ENCODE measurements at places on chromosomes 16 and 17.

GRCh38 chr17:6303664-6304063, 131.3 kb downstream of the AIPL1 start:
- peak; percentile 71 for DNase-seq

GRCh38 chr17:82967268-82968032, 112.0 kb upstream of the METRNL start:
- DNase-seq = no peak

DNA sequence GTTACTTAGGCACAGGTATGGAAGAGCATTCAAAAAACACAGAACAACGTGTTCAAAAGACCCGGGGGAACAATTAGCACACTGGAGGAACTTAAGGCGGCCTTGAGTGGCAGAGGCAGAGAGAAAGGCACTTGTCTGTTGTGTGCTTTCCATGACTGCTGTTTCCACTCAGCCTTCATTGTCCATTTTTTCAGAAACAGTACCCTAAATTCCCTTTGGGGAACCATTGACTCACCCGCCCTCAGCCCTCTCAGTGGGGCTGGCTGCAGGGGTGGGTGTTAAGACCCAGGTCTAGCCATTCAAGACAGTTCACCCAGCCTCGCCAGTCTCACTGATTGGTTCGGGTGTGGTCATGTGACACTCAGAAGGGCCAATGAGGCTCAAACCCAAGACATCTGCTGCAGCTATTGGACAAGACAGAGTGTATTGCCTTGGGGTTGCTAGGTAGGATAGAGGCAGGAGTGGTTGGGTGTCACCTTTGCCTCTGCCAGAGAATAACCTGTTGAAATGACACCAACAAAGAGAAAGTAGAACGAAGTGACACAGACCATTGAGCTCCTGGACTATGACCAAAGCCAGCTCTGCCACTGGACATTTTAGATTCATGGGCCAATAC, 19.6 kb upstream of the CEP20 start:
- peak; percentile 26 for DNase-seq

DNA sequence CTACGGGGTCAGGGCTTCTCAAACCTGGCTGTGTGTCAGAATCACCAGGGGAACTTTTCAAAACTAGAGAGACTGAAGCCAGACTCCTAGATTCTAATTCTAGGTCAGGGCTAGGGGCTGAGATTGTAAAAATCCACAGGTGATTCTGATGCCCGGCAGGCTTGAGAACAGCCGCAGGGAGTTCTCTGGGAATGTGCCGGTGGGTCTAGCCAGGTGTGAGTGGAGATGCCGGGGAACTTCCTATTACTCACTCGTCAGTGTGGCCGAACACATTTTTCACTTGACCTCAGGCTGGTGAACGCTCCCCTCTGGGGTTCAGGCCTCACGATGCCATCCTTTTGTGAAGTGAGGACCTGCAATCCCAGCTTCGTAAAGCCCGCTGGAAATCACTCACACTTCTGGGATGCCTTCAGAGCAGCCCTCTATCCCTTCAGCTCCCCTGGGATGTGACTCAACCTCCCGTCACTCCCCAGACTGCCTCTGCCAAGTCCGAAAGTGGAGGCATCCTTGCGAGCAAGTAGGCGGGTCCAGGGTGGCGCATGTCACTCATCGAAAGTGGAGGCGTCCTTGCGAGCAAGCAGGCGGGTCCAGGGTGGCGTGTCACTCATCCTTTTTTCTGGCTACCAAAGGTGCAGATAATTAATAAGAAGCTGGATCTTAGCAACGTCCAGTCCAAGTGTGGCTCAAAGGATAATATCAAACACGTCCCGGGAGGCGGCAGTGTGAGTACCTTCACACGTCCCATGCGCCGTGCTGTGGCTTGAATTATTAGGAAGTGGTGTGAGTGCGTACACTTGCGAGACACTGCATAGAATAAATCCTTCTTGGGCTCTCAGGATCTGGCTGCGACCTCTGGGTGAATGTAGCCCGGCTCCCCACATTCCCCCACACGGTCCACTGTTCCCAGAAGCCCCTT, 10.9 kb downstream of the STH start:
- DNase-seq = no peak

- DNase-seq = no peak
Observed at GRCh38 chr16:65828296-65828695, 538.2 kb upstream of the CDH5 start.

GRCh38 chr16:9965079-9965478, 217.1 kb downstream of the GRIN2A start:
- no peak for DNase-seq

DNA sequence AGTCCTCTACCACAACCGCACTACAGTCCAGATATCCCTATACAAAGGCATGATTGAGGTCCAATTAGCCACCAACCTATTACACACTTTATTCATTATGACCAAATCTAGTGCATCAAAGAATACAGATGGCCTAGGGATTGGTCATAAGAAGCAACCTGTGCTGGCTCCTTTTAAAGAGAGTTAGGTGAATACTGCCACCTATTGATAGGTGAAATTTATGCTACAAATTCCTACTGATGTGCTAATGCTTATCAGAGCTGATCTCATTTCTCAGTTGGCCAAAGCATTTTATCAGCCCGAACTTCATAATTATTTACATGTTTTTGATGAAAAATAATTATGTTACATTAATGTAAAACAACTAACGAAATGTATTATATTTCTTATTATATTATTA, 166.3 kb downstream of the ANKFN1 start:
- DNase-seq = peak; percentile 32

GRCh38 chr17:82668631-82669099, 20.4 kb upstream of the WDR45B start:
- peak; percentile 31 for DNase-seq

DNA sequence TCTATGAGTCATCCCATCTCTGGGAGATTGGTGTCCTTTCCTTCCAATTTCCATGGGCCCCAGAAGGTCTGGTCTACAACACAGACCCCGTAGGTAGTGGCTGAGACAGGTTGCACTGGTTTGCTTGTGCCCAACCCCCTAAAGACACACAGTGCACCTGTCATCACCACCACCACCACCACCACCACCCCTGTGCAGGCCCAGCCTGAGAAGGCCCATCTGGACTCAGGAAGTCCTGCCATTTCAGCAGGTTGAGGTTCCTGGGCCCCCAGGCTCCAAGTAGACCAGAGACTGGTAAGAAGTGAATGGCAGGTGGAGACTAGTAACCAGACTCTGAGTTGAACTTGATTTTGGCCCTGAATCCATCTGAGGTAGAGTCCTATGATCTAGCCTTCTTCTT, 25.9 kb upstream of the PHB1 start:
- DNase-seq = no peak

DNA sequence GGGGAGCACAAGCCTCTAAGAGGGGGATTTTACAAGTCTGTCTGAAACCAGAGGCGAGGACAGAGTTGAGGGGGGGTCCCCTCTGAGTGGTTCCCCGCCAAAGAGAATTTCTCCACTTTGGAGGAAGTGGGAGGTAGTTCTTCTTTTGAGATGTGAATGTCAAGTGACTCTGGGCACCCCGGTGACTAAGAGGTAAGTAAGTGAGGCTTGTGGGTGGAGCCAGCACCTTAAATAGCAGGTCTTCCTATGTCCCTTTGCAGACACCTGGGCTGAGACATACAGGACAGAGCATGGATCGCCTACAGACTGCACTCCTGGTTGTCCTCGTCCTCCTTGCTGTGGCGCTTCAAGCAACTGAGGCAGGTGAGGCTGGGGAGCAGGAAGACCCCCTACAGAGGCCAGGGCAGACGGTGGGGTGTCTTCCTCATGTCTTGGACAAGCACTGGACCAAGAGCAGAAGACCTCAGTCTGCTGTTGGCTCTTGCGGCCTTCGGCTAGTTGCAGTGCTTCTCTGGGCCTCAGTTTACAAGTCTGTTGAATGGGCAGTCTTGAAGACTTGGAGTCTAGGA, at the start of gene CCL22:
Gene CCL22 (plus strand): TSS at position 257 of the 569 bp plus-strand sequence. CDS start 34 bp downstream, at position 291.
- no peak for DNase-seq

DNA sequence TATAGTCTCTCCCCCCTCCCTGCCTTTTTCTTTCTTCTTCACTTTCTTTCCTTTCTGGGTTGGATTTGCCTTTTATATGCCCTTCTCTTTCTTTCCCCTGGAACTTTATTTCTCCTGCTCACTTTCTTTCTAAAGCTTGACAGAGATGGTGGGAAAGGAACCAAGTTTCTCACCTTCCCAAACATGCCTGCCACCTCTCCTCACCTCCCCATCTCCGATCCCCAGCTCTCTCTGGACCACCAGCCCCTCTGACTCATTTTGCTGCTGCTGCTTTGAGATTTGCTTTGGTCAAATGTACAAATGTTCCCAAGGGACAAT, 6.7 kb upstream of the LHX1 start:
- no peak for DNase-seq

GRCh38 chr16:71230122-71230845, at the start of gene HYDIN:
TSS of gene HYDIN (minus strand) at chr16:71230722. CDS start at chr16:71186895, 43,827 bp downstream.
- peak; percentile 88 for DNase-seq

DNA sequence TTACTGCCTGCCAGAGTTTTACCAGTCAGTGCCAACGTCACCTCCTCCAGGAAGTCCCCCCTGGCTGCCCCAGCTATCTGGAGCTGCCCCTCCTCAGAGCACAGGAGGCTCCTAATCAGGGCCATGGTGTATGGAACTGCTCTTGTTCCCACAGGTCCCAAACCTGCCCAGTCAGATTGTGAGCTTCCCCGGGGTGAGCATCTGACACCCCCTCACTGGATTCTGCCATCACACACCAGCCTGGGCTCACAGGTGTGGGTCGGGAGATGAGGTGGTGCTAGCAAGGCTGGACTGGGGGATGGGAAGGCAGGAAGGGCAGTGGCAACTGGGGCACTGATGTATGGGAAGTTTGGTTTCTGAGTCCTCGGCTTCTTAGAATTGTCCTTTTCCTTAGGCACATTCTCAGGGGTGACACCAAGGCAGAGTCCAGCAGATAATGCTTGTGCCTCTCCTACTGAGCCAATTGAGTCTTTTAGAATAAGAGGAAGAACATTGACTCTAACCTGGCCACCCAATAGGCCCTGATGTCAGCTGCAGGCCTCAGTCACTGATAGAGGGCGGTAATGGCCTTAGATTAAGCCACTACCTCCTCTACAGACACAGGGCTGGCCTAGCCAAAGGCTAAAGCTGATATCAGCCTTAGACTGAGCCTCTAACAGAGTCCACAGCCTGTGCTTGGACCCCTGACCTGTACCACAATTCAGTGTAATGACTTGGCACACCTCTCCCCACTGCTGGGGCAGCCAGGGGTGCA, 107.9 kb downstream of the WSCD1 start:
- DNase-seq = no peak

DNA sequence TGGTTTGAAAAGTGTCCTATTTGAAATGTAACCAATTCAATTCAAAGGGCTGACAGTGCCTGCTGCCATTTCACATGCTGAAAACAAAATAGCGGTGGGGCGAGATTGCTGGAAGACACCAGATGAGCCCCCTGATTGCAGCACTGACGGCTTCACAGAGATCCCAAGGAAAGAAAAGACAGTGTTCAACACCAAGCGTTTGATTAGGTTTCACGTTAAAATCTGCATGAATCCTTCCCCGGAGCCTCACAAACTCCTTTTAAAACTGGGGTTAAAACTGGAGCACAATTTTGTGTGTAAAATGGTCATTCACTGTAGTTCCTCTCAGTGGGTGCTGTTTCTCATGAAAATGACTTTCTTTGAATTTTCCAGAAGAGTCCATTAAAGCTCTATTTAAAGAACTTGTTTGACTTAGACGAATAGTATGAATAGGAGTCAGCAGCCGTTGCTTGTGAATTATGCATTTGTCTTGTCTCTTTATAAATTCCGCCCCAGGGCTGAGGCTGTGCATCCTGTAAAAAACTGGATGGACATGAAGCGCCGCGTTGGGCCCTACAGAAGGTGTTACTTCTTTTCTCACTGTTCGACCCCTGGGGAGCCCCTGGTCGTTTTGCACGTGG, 8.8 kb downstream of the MLYCD start:
- no peak for DNase-seq

DNA sequence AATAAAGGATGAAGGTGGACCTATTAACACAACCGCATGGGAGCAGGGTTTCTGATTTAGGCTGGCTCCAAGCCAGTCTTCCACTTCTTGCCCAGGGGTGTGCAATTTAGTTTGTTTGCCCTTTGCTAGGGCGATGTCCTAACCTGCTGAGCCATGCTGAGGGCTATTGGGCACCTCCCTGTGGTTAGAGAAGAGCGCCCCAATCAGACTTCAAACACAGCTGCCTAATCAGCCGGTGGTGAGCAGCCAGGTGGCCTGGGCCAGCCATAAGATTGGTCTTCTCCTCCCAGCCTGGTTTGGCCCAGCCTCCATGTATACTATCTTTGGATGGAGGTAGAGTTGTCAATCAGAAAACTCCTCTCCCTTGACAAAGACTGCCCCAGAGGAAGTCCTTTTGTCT, 15.7 kb downstream of the TMEM94 start:
- no peak for DNase-seq

- DNase-seq = no peak
Observed at GRCh38 chr17:61394630-61395408, 4.8 kb upstream of the TBX2 start.

GRCh38 chr16:89722392-89723278, 1.3 kb downstream of the ZNF276 start:
- DNase-seq = no peak

DNA sequence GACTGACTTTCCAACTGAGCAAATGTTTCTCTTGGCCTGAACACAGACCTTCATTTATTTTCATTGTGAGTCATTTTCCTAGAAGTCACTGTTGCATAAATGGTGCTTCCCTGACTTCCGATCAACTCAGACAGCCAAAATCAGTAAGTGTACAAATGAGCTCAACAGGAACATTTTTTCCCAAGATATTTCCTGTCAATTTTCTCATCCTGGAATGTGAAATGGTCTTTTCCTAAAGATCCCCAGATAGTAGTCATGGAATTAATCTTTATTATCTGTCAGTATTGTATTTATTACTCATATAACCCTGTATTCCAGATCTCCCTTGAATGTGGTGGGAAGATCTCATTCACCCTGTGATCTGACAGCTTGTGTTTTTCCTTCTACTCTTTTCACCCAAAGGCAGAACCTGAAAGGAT, 360.3 kb upstream of the KIF2B start:
- DNase-seq = no peak

DNA sequence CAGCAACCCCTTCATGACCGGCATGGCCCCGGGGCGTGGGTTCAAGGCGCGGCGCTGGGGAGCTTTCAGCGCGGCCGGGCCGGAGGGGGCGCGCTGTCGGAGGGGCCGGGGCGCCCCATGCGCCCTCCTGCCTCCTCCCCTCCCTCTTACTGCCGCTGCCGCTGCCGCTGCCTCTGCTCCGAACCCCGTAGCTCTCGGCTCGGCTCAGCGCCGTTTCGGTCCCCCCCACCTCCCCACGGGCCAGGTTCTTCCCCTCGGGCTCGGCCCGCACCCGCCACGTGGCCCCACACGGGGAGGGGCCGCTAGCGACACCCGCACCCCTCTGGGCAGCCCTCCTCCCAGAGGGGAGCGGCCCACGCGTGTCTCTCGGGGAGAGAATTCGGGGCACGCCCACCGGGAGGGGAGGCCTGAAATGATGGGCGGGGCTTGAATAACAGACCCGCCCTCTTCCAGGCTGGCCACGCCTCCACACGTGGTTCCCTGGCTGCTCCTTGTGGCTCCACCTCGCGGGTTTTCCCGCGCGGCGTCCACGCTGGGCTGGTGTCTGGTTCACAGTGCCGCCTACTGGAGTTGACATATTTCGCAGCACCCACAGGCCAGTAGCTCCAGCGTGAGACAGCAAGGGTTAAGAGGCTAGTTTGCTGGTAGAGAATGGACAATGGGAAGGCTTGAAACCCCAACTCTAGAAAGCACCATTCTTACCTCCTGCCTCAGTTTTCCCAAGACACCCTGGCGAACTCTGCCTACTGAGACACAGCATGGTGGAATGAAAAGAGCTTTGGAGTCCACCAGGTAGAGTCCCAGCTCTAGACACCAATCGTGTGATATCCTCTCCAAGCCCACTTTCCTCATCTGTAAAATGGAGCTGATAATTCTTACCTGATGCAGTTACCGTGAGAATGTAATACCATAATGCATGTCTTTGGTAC, at the start of gene KCNH4:
Gene KCNH4 (minus strand): TSS at position 221 of the 929 bp plus-strand sequence. CDS start 197 bp downstream, at position 24.
- no peak for DNase-seq

Data from neuronal stem cell (in vitro differentiated cells).